ENCODE measurements at places on chromosomes 7 and 10.

DNA sequence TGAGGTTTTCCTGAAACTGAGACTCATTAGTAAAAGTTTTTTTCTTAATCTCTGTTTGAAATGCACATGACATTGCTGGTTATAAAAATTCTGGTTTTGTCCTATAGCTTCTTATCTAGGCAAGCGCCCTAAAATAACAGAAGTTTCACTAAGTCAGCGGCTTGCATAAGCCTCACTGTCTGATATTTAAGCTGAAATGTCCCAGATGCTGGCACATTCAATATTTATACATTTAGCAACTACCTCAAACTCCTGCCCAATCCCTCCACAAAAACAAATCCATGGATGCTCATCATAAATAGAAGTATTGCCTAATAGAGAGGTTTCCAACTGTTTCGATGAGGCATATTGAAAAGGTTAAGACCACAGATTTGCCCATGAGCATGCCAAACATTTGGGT is 83.1 kb upstream of the EGR2 start:
- DNase-seq: no peak

- DNase-seq: no peak
These were observed 210.1 kb upstream of the KMT2E start for GRCh38 chr7:104803931-104804330.

DNA sequence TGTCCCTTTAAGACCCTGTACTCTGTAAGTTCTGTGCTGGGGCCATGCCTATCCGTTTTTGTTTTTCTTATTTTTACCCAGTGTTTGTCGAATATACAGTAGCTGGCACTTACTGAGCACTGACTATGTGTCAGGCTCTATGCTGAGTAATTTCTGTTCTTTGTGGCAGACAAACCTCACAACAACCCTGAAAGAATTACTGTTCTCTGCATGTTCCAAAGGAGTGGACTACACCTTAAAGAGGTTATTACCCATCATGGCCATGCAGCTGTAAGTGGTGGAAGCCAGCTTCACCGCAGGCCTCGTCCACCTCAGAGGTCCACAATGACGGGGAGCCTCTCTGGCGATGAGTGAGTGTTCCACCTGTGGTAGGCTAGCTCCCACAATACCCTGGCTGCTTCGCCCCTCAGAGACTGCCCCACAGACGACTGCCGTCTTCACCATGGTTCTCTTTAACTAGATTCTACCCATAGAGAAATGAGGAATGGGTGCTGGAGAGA is 30.1 kb upstream of the RBM20 start:
- no peak for DNase-seq

DNA sequence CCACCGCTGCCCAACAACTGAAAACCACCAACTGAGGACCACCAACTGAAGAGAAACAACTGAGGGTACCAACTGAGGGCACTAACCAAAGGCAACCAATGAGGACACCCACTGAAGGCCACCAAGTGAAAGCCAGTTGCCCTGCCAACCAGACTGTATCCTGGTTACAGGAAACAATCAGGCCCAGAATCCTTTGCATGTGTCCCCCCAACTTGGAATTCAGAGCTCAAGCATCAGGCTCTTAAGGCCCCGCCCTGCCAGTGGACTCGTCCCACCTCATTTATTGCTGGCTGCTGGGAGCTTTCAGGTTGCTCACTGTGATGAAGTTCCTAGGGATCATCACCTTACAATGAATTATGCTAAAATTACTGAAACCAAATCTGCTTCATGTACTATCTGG is 76.6 kb upstream of the ABI1 start:
- no peak for DNase-seq
